ENCODE measurements at places on chromosomes 4 and X.

DNA sequence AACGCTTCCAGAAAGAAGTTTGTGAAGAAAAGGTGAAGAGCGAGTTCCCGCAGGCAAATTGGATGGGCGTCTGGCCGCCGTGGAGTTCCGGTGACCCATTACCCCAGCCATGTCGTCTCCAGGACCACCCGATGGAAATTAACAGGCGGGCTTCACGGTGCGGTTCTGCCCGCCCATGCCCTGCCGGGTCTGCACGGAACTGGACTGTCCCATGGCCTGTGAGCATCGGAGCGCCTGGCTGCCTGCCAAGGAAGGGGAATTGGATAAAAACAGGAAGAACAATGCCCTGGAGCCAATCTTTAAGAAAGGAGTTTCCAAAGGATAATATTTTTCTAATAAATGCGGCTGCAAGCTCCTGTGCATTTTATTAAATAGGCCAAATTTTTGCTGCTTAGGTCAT is 319.8 kb upstream of the SLC7A11 start:
- no peak for DNase-seq

GRCh38 chrX:110327336-110327735 is 9.5 kb upstream of the AMMECR1 start:
- no peak for DNase-seq

DNA sequence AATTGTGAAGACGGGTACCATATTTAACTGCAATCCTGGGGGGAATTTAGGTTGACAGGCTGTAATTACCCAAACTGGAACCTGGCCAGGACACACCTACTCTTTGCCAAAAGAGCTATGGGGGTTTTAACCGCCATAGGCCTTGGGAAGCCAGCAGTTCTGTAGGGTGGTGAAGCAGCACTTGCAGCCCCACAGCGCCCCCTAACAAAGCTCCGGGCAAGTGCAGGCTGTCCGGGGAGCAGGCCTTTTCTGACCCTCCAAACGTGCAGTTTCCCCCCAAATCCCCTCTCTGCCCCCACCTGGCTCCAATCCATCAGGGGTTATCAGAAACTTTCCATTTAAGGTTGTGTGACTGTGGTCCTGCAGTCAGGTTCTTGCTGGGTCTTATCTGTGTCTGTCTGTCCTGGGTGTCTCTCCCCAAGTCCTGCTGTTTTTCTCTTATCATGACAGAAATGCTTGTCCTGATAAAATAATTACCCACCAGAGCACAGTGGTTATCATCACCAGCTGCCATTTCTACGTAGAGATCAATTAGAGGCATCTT is 350.9 kb downstream of the MID1IP1 start:
- no peak for DNase-seq

GRCh38 chr4:181845617-181846016 is 397.6 kb upstream of the TENM3 start:
- no peak for DNase-seq

GRCh38 chr4:101556842-101557241 is 209.5 kb upstream of the PPP3CA start:
- no peak for DNase-seq

- DNase-seq: no peak
Measured at GRCh38 chr4:103365285-103365684, 167.1 kb upstream of the CENPE start.

- no peak for DNase-seq
Measured at GRCh38 chrX:70436343-70436742, 8.3 kb upstream of the DLG3 start.

- no peak for DNase-seq
Measured at GRCh38 chr4:156558373-156559025, 413.1 kb downstream of the PDGFC start.

DNA sequence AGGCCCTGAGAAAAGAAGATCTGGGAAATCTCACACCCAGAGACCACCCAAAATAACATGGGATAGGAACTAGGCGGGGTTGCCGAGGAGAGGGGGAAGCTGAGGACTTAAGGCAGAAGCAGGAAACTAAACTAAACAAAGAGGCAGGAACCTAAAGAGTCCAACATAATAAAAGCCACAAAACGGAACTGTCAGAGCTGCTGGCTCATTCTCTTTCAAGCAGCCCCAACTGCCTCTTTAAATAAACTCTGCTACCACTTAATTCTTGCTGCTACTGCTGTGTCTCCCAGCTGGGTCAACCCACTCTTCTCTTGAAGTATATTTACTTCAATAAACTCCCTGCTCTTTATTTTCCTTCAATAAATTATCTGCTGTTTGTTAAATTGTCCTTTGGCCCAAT is 44.5 kb downstream of the MAGEB16 start:
- DNase-seq: no peak

DNA sequence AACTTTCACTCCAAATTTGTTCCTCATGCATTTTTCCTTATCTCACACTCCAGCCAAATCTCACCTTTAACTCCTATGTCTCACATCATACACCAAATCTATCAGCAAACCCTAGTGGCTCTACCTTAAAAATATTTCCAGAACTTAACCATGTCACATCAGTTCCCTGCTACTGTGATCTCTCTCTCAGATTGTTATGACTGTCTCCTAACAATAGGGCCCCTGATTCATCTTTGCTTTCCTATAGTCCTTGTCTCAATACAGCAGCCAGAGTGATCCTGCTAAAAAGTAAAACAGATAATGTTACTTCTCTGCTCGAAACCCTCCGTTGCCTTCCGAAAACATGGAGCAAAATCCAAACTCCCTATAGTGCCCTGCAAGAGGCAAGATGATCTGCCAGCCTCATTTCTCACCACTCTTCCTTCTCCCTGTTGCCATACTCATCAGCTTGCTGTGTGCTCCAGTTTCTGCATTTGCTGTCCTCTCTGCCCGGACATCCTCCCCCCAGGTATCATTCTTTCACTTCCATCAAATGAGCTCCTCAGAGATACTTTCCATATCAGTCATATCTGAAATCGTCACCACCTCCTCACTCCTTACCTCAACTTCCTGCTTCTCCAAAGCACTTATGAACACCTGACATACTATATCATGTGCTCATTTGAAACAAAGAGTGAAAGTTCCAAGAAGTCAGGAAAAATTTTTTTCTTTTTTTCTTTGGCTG is 293.4 kb upstream of the NR3C2 start:
- DNase-seq: no peak

DNA sequence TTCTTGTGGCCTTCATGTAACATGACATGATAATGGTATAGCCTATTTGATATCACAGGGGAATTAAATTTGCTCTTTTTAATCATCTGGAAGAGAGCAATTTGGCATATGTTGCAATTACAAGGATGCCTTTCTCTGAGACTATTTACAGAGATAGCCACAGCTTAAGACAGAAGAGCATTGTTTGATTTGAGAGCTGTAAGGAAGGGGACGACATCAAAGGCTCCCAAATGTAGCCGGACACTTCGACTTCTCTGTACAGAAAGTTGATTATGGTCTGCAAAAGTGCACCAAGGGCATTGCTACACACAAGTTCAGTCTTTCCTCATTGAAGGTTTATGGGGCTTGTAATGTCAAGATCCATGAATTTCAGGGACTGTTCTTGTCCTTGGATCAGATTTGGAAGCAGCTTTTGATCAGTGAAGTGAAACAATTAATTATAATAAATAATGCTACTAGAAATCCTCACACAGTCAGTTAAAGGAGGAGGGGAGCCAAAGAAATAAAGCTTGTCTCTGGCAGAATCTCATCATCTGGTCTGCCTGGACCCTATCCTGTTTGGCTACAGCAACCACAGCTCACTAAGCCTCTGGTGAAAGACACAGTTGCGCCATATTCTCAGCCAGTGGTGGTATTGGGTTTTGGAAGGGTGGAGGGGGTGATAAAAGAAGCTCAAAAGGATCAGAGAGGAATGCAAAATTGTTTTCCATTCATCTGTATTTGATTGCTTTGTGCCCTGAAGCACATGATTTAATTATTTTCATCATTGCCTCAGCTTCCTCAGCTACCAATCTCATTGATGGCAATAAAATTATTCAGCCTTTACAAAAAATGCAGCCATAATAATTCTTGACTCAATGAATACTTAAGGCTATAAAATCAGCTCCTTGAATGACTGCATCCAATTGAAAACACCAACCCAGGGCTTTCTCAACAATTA is 654.3 kb upstream of the LCORL start:
- no peak for DNase-seq

All from fibroblast of skin of left quadriceps (primary cell).